Stimulated activated CD4-positive, alpha-beta T cell treated with anti-CD3 and anti-CD28 coated beads, Interleukin-1b, Interleukin-23, amount 100 ng/mL, for 1 hour (primary cell): ENCODE measurements at places on chromosomes 12 and 14.

- no peak for DNase-seq
These were observed 9.7 kb upstream of the ANKLE2 start for GRCh38 chr12:132771126-132771838.

- DNase-seq, result no peak
These were observed 152.1 kb downstream of the GALC start for GRCh38 chr14:87840906-87841305.

GRCh38 chr14:68777644-68778043 lies 15.2 kb downstream of the ZFP36L1 start:
- no peak for DNase-seq

GRCh38 chr12:21336656-21337055 lies 1.9 kb upstream of the SLCO1A2 start:
- DNase-seq, result no peak

- no peak for DNase-seq
These were observed 33.0 kb downstream of the TMEM132D start for GRCh38 chr12:129870796-129871195.

DNA sequence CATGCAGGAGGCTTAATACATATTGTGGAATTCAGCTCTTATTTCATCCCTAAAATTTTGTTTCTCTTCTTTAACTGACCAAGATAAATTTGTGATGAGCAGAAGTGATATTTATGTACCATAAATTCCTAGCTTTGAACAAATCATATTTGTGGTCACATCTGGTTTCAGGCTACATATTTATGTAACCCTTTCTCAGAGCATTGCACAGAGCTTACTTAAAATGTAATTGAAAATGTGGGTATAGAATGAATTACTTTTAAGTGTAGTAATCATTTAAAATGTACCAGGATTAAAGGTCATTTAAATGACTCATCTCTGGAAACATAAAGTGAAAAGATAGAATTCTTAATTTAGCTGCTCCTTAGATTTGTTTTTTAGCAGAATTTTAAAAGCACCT lies 129.9 kb upstream of the FRMD6 start:
- no peak for DNase-seq

- DNase-seq, result no peak
These were observed 129.8 kb downstream of the PTPRB start for GRCh38 chr12:70507442-70507841.

- DNase-seq, result no peak
These were observed 12.4 kb upstream of the SYNDIG1L start for GRCh38 chr14:74438351-74438915.

GRCh38 chr12:6730169-6730568 lies 6.3 kb downstream of the COPS7A start:
- DNase-seq, result no peak

GRCh38 chr12:88549929-88550328 lies 30.3 kb downstream of the KITLG start:
- DNase-seq, result no peak

DNA sequence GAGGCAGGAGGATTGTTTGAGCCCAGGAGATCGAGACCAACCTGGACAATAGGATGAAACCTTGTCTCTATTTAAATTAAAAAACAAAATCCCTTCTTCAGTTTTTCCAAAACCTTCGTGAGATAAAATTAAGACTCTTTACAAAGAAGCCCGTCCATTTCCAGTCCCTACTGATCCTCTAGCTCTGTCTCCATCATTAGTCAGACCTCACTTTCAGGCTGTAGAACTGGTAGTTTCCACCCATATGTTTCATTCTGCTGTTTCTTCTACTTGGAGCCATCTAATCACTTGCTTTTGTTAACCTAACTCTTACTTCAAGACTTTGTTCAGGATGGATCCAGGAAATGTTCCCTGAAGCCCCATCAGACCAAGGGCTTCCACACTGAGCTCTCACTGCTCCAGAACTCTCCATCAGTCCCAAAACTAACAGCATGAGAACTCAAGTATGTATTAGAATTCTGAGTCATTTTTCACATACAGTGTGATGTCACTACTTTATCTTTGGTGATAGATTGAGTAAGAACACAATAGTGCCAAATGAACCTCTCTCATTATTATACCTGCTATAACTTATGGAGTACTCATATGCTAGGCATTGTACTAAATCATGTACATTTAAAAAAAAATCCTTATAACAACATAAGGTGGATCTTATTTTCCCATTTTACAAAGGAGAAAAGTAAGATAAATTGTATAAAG lies 90.8 kb downstream of the PRICKLE1 start:
- no peak for DNase-seq

DNA sequence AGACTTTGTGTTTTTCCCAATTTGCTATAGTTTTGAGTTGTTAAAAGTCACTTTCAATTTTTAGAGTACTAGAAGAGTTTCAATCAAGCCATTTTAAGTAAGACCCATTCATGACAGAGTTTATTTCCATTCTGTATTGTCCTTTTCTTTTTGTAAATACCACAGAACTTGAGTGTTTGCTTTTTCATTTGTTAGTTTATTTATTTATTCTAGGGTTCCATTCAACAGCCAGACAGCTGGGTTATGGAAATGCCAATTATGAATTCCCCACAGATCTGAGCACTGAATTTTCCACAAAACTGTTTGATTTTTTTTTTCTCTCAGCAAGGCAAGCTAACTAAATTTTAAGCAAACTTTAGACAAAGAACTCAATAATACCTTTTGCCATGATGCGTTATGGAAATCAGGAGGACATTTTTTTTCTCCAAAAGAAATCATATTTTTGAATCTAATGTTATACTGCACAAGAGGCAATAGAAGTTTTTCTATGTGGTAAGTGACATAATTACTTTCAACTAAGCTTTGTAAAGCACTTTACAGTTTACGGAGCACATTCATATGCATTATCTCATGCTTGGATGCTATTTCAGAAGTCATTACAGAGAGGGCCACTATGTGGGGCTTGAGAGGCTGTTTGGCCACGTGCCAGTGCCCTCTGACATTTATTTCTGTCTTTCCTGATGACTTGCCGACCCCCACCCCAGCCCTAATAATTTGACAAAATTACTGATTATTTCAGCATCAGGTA lies 181.5 kb downstream of the VRK1 start:
- no peak for DNase-seq

DNA sequence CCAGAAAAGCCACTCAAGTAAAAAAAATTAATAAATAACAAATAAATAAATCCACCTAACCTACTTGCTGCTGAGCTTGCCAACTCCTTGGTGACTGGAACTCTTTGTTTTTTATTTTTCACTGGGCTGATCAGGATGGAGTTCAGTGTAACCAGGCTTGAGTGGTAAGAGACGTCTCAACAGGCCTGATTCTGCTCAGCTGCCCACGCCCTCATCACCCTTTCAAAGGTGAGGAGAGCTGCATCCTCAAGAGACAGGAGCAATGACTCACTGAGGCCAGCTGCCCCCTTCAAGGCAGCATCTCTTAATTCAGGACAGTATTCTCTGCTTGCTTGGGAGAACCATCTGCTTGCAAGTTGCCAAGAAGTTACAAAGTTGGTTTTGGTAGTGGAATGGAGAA lies 111.9 kb upstream of the CPM start:
- no peak for DNase-seq

GRCh38 chr14:104450811-104451401 lies 128.7 kb upstream of the C14orf180 start:
- no peak for DNase-seq

DNA sequence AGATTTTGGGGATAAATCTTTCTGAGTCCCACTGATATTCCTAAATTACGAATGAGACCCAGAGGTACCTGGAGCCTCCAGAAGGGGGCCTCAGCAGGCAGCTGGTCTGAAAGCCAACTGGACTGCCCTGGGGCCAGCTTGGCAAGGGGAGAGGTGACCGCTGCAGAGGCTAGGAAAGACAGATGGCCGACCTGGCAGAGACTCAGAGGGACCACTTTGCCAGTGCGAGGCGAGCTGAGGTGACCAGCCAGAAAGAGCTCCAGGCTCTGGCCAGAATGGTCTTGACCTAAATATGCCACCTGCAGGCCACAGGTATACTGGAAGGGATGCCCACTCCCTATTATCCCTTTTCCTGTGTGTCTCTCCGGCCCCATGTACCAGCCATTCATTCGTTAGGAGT lies 256.8 kb upstream of the GARIN6 start:
- no peak for DNase-seq

DNA sequence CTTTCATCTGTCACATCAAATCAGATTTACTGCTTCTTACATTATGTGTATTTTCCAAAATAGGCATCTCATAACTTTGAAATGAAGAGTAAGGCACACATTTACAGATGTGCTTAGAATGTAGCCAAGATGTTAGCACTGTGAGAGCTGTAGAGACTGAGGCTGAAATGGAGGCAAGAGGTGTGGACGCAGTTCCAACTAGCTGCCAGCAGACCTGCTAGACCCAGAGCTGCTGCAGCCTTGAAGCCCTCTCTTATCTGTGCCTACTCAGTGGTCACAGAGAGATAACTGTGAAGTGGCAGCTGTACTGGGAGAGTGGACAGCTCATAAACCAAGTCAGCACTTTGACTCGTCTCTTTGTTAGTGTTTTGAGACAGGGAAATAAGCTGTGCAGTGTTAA lies 470.9 kb downstream of the CCER1 start:
- DNase-seq, result no peak

GRCh38 chr12:108779998-108780688 lies 48.8 kb upstream of the CORO1C start:
- no peak for DNase-seq

DNA sequence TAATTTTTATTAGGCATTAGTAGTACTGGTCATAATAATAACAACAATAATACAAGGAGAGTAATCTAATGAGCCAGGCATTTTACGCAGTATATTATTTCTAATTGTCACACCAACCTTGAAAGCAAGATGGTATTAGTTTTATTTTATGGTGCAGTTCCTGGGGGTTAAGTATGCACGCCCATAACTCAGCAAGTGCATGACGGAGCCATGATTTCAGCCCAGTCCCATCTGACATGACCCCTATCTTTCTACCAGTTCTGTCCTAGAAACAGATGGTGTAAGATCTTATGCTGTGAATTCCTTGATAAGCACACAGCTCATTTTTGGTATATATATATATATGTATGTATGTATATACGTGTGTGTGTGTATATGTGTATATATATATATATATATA lies 106.0 kb downstream of the AEBP2 start:
- DNase-seq, result no peak

DNA sequence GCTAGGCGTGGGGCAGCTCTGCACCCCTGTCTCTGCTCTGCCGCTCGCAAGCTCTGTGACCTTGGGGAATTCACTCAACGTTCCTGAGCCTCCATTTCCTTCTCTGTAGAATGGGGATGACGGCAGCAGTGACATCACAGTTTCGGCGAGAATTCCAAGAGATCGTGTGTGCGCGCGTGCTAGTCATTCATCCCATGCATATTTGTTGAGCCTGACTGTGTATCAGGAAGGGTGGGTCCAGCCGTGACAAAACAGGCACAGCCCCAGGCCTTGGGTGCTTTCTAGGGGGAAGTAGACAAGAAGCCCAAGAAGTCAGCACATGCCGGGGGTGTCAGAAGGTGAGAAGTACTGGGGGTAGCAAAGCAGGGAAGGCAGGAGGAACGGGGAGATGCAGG lies 145.6 kb upstream of the NCOR2 start:
- no peak for DNase-seq

DNA sequence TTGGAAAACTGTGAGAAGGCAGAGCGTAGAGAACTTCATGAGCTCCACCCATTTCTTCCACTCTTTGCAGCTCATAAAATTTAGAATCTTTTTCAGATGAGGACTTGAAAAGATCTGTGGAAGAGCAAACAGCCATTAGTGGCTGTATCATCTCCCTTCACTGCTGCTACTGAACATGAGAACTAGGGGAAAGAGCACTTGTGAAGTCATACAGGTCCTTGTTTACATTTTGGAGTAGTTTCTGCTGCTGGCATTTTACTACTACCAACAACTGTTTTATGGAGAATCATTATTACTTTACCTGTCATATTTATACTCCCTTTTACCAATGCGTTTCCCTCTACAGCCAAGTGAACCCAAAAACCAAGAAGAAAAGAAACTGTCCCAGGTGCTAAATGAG lies 41.0 kb downstream of the RPGRIP1 start:
- no peak for DNase-seq

DNA sequence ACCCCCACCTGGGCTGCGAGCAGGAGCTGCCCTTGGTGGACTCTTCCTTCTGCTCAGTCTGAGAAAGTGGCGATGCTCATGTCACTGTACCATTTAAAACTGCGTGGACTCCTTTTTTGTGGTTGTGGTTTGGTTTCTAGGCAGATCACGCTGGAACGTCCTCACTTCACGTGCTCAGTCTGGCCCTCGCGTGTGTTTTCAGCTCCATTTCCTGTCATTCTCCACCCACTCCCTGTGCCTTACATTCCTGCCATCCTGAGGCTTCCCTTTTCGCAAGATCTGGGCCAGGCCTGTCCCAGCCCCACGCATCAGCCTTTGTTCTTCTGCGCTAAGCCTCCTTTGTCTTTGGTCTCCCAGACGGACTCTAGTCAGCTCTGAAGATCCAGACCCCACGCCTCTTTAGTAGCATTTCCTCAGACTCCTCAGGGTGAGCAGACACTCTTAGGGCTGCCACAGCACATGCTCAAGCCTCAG lies 105.4 kb downstream of the FBXL14 start:
- no peak for DNase-seq

DNA sequence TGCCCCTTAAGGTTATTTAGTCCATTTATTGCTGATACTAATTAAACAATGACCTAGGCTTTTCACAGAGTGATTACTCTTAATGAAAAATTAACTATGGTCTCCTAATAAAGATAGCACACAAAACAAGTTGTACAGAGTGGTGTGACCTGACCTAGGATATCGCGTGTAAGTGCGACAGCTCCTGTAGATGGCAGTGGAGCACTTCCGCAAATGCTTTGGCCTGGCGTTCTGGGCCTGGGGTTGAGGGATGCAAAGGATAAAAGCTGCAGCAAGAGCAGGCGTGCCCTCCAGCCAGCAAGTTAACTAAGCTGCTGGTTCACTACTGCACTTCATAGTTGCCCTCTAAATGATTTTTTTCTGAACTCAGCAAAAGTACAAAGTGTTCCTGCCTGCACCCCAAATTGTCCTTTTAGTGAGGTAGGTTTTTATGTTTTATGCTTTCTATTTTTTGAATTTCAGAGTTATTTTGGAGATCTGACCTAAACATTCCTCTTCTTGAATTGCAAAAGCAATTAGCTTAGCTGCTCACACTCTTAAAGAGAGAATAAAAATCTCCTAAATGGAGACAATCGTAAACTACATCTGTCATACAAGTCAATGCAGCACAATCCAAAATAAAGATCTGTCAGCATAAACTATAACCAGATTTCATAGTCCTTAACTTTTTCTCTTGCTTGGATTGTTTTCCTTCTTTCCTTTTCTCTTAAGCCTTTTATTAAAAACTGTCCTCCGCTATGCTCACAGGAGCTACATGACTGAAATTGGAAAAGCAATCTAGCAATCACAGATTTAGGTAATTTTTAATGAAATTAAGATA lies 379.6 kb downstream of the LRIG3 start:
- DNase-seq, result no peak
